ENCODE measurements at places on chromosomes 2 and 18.

DNA sequence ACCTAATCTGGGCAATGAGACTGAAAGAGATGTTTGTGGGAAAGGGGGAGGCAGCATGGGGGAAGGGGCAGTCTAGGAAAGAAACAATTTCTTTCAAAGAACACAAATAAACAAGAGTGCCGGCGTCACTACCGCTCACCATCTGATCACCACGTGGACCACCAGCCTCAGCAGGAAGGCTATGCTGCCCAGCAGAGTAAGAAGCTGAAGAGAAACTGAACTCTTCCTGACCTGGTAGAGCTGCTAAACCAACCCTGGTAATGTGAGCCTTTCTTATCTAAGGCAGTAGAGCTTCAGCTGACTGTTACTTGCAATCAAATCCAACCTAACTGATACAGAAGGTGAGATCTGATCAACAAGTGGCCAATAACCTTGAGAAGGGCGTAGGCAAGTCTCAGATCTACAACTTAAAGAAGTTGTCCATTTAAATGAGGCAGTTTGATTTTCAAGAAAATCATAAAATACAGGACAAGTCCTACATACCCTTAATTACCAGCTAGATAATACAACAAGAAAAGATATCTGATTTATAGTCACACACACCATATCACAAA lies 44.2 kb upstream of the SPTBN1 start:
- DNase-seq = no peak

DNA sequence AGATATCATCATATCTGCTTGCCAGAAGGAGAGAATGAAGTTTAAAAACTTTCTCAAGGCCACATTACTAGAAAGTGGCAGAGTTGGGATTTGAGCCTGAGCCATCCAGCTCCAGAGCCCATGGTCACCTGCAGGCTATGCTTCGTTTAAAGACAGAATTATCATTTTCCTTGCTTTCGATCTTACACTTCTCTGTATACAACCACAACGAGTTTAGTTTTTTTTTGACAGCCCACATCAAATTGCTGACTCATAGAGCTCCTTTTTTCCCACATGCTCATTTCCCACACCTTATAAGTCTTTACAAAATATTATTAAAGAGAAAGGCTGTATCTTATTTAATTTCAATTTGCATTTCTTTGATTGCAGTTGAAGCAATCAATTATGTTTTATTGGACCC lies 6.5 kb downstream of the PLEK start:
- no peak for DNase-seq

- no peak for DNase-seq
These were observed 74.4 kb downstream of the RTN4 start for GRCh38 chr2:54975598-54976492.

DNA sequence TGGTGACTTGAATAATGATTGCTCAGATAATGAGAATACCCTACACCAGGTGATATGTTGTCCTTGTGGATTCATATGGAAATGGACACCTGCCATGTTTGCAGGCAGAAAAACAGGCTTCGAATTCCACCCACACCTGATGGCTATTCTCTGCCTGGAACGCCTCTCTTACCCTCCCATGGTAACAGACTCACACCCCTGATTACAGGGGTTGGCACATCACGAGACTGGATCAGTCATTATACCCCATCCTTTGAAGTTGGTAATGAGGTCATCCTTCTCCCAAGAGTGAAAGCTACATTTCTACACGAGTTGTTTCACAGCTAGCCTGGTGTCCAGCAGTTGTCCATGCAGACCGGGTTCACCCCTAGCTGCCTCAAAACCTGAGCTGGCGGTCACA lies 71.4 kb upstream of the MBOAT2 start:
- DNase-seq = no peak

DNA sequence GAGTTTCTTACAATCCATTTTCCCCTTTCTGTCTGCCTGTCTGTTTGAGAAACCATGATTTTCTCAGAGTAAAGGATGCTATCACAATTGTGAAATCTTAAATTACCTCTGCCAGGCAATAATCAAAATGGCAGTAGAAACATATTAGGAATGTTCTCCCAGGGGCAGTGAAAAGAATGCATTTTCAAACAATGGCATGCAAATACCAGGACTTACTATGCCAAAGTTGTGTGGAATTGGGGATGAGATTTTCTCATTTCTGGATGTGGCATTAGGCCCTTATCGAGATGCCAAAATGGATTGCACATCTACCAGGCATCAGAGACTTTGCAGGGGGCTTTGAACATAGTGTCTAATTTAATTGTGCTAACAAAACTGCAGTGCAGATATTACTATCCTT lies 821.4 kb downstream of the RNF144A start:
- no peak for DNase-seq

Measured in smooth muscle cell of the brain vasculature (primary cell).